ENCODE measurements at places on chromosomes 2 and 18. TPM values are rescaled to one million over a fixed set of nuclear protein-coding genes. Genes with fewer than 3 reads are reported as not detected.

The ZSWIM2 gene
- not detected for total RNA-seq

DNA sequence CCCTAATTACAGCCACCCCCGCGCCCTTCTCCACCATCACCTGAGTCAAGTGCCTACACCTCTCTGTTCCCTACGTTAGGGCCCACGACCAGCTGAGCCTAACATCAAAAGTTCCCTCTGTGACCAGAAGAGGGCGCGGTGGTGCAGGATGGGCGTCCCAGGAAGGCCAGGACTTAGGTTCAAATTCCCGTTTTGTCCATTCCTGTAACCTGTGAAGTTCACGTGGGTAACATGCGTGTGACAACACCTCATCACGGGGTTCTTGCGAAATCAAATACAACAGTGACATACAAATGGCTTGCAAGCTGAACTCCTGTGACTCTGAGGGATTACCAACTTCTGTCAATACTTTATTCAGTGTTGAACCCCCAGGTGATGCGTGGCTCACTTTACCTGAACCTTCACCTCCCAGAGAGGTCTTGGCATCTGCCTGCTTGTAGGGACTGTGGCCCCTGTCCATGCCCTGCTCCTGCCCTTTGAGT, 207.9 kb downstream of the ARL4C start:
- no peak overlapping the region for H3K27ac ChIP-seq
- peak; percentile 61 for DNase-seq
- no peak overlapping the region for H3K4me3 ChIP-seq
- no peaks in the 10 kb centered on the region for H3K4me1 ChIP-seq
- no peaks in the 10 kb centered on the region for H3K27me3 ChIP-seq

DNA sequence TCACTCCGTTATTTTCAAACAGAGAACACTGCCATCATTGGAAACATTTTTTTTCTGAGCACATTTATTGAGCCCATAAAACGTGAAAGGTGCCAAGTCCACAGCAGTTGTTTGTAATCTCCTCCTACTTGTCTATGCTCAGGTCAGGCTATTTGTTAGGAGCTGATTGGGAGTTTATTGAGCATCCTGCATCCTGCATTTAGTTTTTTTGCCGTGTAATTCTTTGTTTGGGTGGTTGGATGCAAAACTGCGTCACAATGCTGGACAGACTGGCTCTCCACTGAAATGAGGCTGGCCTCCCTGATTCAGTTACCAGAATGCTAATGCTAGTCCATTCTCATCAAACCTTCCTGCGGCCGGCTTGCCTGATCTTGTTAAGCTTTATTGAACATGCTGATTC, 71.4 kb downstream of the RAPGEF4 start:
- H3K27me3 ChIP-seq, result no peaks in the 10 kb centered on the region
- DNase-seq, result no peak

DNA sequence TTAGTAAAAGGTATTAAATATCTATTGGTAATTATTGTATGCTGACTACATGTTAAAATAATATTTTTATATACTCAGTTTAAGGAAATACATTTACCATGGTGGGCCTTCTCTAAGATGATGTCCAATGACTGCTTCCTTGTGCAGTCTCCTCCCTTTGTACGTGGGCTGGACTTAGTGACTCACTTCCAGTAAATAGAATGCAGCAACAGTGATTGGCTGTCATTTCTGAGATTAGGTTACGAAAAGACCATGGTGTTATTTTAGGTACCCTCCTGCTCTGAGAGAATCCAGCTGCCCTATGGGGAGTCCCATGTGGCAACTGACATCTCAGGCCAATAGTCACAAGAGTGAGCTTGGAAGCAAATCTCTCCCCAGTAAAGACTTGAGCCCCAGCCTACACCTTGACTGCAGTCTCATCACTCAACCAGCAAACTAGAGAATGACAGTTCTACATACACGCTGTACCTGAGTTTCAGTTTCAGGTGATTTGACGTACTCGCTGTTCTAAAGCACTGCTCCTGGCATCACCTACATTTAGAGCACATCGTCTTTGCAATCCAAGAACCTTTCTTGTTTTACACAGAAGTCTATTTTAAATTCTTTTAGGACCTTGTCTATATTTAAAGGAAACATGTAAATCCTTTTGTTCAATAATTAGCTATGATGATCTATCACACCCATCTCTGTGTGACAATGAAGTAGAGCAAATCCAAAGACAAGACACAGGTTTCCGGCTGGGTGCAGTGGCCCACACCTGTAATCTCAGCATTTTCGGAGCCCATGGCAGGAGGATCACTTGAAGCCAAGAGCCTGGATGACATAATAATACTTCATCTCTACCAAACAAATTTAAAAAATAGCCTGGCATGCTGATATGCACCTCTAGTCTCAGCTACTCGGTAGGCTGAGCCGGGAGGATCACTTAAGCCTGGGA, 87.2 kb downstream of the COBLL1 start:
- H3K4me3 ChIP-seq, result no peak overlapping the region
- no peaks in the 10 kb centered on the region for H3K27me3 ChIP-seq
- no peak for DNase-seq
- no peaks in the 10 kb centered on the region for H3K4me1 ChIP-seq

DNA sequence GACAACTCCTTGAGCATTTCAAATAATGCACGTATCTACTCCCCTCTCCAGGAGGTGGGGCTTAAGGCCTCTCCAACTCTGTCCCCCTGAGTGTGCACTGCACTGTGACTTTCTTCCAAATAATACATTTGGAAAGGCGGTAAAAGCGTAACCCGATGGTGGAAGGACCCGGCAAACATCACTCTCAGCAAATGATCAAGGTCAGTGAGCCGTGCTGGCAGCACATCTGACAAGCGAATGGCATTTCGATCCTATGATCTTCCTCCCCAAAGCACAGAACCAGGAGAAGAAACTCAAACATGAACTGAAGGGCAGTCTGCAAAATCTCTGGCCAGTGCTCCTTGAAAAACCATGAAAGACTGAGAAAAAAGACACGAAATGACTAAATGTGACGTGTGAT, 208.7 kb downstream of the TWIST2 start:
- no peaks in the 10 kb centered on the region for H3K4me1 ChIP-seq
- no peak for DNase-seq
- no peaks in the 10 kb centered on the region for H3K36me3 ChIP-seq
- H3K27me3 ChIP-seq, result no peaks in the 10 kb centered on the region
- no peak overlapping the region for H3K4me3 ChIP-seq
- no peak overlapping the region for H3K27ac ChIP-seq

The UNC50 gene
- 32.5 TPM for total RNA-seq

DNA sequence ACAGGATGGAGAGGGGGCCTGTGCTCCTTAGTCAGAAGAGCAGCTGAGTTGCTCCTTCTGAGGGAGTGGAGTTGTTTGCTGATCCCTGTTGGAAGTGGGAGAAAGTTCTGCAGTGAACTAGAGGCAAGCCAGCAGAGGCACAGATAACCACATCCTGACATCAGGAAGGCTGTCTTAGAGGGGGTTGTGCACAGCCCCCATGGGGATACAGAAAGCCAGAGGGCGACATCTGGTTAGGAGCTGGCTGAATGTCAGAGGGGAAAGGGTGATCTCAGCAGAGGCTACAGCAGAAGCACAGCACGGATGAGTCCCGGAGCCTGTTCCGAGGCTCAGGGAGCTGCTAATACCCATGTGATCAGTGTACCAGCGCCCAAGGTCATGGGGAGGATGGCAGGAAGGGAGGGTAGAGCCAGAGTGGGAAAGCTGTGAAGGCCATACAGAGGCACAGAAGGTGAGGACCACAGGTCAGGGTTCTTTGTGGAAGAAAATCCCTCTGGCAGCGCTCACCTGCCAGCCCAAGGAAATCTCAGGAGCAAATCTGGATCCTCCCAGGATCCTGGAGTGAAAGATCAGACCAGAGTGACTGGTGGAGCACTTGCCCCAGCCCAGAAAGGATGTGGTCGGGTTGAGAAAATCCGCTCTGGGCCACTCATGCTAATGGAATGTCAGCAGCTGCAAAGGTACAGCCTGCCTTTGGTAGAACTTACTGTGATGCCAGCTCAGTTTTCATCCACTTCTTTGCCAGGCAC, 111.8 kb downstream of the STPG4 start:
- H3K4me3 ChIP-seq, result no peak overlapping the region
- peak; percentile 50 for DNase-seq
- H3K4me1 ChIP-seq, result peaks cover 10% of the 10 kb centered on the region
- H3K36me3 ChIP-seq, result no peaks in the 10 kb centered on the region
- no peaks in the 10 kb centered on the region for H3K27me3 ChIP-seq

DNA sequence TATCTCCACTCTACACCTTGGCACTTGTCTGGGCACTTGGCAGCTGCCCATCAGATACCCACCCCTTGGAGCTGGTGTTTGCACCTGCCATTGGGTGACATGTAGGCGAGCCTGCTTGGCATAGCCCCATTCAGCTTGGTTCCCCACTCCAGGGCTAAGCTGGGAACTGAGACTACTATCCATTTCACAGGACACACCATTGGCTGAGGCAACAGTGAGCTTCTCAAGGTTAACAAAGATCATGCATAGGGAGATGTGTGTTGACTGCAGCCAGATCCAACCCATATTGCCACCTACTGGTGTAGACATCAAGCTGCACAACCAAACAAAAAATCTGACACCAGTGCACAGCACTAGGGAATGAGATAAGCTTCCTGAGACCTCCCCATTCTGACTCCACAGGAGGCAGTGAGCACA, 1389.8 kb upstream of the TMEFF2 start:
- H3K4me1 ChIP-seq, result peaks cover 16% of the 10 kb centered on the region
- no peaks in the 10 kb centered on the region for H3K36me3 ChIP-seq
- no peak overlapping the region for H3K4me3 ChIP-seq
- DNase-seq, result peak; percentile 79

GRCh38 chr2:207896525-207897285, 127.0 kb upstream of the FZD5 start:
- H3K27ac ChIP-seq, result no peak overlapping the region
- peak; percentile 14 for DNase-seq
- H3K4me3 ChIP-seq, result no peak overlapping the region
- no peaks in the 10 kb centered on the region for H3K4me1 ChIP-seq
- H3K36me3 ChIP-seq, result no peaks in the 10 kb centered on the region
- H3K27me3 ChIP-seq, result no peaks in the 10 kb centered on the region

The IGFBP5 gene
- total RNA-seq, result 5.4 TPM

The LOXL3 gene
- 0.88 TPM for total RNA-seq

The C2orf66 gene
- 0.28 TPM for total RNA-seq

DNA sequence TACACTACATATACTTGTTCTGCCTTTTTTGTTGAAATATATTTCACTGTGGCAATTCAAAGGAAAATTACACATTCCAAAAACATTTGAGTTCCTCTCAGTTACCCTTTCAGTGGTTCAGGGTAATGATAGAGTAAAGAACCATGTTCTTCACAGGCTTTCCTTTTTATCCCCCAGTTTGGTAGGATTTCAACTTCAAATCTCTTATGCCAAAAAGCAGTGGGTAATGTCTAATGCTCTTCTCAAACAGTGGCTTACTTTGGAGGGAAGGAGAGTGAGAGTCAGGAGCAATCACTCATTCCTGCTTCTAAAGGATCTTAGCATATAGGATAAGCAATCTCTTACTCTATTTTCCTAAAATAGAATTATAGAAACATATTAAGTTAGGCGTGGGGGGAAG, 290.6 kb downstream of the ZEB2 start:
- no peak overlapping the region for H3K4me3 ChIP-seq
- H3K36me3 ChIP-seq, result no peaks in the 10 kb centered on the region
- peak overlapping the region; percentile 65 for H3K27ac ChIP-seq
- H3K27me3 ChIP-seq, result no peaks in the 10 kb centered on the region
- DNase-seq, result no peak

The CPO gene
- not detected for total RNA-seq

GRCh38 chr2:17311771-17312511, 206.3 kb downstream of the RAD51AP2 start:
- DNase-seq, result no peak
- H3K4me1 ChIP-seq, result no peaks in the 10 kb centered on the region
- H3K4me3 ChIP-seq, result no peak overlapping the region
- H3K27me3 ChIP-seq, result no peaks in the 10 kb centered on the region
- H3K36me3 ChIP-seq, result no peaks in the 10 kb centered on the region
- H3K27ac ChIP-seq, result no peak overlapping the region

The GPBAR1 gene
- total RNA-seq, result 0.30 TPM

GRCh38 chr2:57936216-57936615, 110.4 kb upstream of the VRK2 start:
- DNase-seq, result no peak
- no peak overlapping the region for H3K4me3 ChIP-seq
- no peak overlapping the region for H3K27ac ChIP-seq

The ITGB6 gene
- total RNA-seq, result not detected

The CFAP53 gene
- total RNA-seq, result 0.22 TPM

- no peak overlapping the region for H3K4me3 ChIP-seq
- H3K27me3 ChIP-seq, result no peaks in the 10 kb centered on the region
- no peaks in the 10 kb centered on the region for H3K4me1 ChIP-seq
- no peak for DNase-seq
These were observed 690.4 kb upstream of the NRXN1 start for GRCh38 chr2:51722311-51722710.

The MTLN gene
- total RNA-seq, result 26.8 TPM

DNA sequence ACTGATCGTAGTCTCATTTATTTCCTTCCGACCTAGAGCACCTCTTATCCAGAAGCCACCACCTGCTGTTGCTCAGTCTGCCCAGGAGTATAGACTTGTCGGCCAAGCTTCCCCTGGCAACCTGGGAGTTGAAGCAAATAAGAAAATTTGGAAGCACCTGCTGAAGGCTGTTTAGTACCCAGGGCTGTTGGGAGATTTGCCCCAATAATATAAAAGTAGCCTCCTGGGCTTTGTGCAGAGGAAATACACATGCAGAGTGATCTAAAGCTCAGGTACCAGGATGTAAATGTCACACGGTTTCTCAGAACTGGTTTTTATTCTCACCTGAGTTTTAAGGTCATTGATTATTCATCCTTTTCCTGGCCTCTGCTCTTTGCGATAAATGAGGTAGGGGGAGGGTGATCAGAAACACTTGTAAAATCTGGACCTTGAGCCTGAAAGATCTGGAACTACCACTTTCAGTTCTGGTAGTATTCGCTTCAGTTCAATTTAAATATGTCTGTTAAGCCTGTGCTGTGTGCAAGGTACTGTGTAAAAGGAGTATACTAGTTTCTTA, 789 bp upstream of the COX7A2L start:
- H3K4me3 ChIP-seq, result peak overlapping the region; percentile 87
- no peaks in the 10 kb centered on the region for H3K27me3 ChIP-seq
- DNase-seq, result no peak
- peaks cover 13% of the 10 kb centered on the region for H3K4me1 ChIP-seq

GRCh38 chr2:216385478-216385877, 13.2 kb upstream of the MARCHF4 start:
- H3K4me1 ChIP-seq, result no peaks in the 10 kb centered on the region
- no peaks in the 10 kb centered on the region for H3K27me3 ChIP-seq
- H3K27ac ChIP-seq, result no peak overlapping the region
- no peak overlapping the region for H3K4me3 ChIP-seq

DNA sequence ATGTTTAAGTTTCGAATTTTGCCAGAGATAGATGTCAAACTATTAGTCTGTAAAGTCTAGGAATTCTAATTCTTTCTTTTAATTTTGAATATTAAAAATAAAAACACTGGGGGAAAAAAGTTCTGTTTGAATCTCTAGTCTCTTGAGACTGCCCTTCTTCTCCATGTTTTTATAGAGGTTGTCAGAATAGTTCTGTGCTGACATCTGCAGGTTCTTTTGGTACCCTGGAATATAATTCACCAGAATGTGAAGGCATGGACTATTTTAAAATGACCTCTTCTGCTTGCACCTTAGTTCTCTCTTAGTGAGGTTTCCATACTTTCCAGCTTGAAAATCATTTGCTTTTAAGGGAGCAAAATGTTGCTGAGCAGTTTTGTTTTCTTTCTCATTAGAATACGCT, 121.0 kb upstream of the MSTN start:
- no peak overlapping the region for H3K4me3 ChIP-seq
- no peak overlapping the region for H3K27ac ChIP-seq
- H3K4me1 ChIP-seq, result peaks cover 6% of the 10 kb centered on the region
- no peaks in the 10 kb centered on the region for H3K36me3 ChIP-seq

The DQX1 gene
- 0.71 TPM for total RNA-seq

- H3K4me1 ChIP-seq, result no peaks in the 10 kb centered on the region
- DNase-seq, result no peak
- H3K36me3 ChIP-seq, result no peaks in the 10 kb centered on the region
- no peaks in the 10 kb centered on the region for H3K27me3 ChIP-seq
- H3K4me3 ChIP-seq, result no peak overlapping the region
These were observed 77.3 kb upstream of the SH3BP4 start for GRCh38 chr2:234874347-234875046.
